ENCODE measurements at places on chromosomes 12 and 14. TPM values are rescaled to one million over a fixed set of nuclear protein-coding genes. Genes with fewer than 3 reads are reported as not detected.
A peak's percentile ranks its signal among the peaks of the same experiment; 100 is the strongest.

DNA sequence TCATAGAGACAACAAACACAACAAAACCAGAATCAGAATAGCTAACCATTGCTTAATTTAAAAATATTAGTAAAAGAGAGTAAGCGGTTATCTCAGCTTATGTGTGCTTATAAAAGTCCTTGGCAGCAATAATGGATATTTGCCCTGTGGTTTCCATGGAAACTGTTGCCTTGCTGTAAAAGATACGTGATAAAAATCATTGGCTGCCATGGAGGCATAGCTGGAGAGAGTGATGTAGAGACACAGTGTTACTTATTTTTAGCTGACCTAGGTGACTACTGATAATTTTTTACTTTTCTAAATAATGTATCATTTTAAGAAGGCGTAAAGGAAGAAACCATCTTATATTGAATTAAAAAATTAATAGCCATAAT lies 92.9 kb downstream of the ERC1 start:
- H3K4me3 ChIP-seq: no peak overlapping the region
- no peaks in the 10 kb centered on the region for H3K36me3 ChIP-seq
- H3K27ac ChIP-seq: peak overlapping the region; percentile 22

GRCh38 chr12:10607885-10608458 lies 5.4 kb downstream of the MAGOHB start:
- no peak for DNase-seq
- peaks cover 28% of the 10 kb centered on the region for H3K36me3 ChIP-seq
- no peak overlapping the region for H3K27ac ChIP-seq
- no peak overlapping the region for H3K4me3 ChIP-seq

DNA sequence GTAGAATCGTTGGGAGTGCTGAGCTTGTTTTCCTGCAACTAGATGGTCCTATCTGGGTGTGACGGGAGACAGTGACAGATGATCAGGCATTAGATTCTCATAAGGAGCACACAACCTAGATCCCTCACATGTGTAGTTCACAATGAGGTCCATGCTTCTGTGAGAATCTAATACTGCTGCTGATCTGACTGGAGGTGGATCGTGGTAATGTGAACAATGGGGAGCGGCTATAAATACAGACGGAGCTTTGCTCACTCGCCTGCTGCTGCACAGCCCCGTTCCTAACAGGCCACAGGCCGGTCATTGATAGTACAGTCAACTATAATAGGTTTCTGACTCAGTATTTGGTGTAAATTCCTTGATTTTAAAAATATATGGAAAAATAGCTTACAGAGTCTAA lies 138.8 kb downstream of the GLT1D1 start:
- H3K36me3 ChIP-seq: no peaks in the 10 kb centered on the region
- no peak overlapping the region for H3K4me3 ChIP-seq
- H3K27me3 ChIP-seq: no peaks in the 10 kb centered on the region
- no peaks in the 10 kb centered on the region for H3K4me1 ChIP-seq

- no peak overlapping the region for H3K4me3 ChIP-seq
- H3K27ac ChIP-seq: no peak overlapping the region
- no peaks in the 10 kb centered on the region for H3K4me1 ChIP-seq
Observed at GRCh38 chr12:2851931-2852330, 4.9 kb downstream of the TEX52 start.

AQP2 gene
- total RNA-seq: not detected

KRT2 gene
- not detected for total RNA-seq

TNFRSF1A gene
- total RNA-seq: 103 TPM

Measured in gastrocnemius medialis (tissue), 4 donors.